ENCODE measurements at places on chromosomes 11 and 22.

DNA sequence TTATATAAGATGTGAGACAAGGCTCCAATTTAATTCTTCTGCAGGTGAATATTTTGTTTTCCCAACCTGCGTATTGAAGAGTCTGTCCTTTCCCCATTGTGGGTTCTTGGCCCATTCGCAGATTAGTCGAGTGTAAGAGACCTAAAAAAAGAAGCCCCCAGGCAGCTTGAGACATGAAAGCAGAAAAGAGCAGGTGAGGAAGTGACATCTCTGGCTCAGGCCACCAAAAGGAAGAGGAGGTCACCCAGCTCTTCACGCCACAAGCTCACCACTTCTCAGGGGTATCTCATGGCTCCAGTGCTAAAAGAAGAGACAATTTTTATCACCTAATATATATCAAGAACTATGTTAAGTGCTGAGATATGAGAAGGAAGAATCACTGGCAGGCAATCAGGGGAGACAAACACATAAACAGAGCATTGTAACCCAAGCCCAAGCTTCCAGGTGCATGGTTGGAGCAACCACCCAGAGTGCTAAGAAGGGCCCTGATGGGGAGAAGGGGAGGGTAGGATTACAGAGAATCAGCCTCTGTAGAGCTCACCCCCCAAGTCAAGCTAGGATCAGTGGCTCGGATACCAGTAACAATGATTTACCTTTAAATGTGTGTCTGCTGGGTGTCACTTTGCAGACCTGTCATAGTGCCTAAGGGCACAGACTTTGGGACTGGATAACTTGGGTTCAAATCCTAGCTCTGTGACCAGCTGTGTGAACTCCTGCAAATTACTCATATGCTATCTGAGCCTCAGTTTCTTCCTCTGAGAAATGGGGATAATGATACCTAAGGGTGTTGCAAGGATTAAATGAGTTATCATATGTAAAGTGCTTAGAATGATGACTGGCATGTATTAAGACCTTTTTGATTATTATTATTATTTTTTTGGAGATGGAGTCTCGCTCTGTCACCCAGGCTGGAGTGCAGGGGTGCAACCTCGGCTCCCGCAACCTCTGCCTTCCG lies 39.2 kb downstream of the MCHR1 start:
- no peak for DNase-seq

DNA sequence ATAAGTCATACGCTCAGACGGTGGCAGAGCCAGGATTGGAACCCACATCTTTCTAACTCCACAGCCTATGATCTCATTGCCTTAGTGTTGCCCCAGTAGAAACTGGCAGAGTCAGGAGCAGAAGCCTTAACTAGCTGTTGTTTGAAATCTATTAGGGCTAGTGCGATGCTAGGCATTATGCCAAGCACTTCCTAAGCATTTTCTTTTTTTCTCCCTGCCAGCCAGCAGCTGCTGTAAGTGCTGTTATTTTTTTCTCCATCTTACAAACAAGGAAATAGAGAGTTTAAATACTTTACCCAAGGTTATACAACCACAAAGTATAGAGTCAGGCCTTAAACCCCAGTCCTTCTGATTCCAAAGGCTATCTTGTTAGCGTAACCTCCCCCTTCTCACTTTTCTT lies 161.0 kb upstream of the SORL1-AS1 start:
- DNase-seq, result no peak

GRCh38 chr11:37002831-37003230 lies 404.8 kb upstream of the RAG2 start:
- DNase-seq, result no peak

GRCh38 chr11:13721760-13722159 lies 53.3 kb downstream of the FAR1 start:
- DNase-seq, result no peak

DNA sequence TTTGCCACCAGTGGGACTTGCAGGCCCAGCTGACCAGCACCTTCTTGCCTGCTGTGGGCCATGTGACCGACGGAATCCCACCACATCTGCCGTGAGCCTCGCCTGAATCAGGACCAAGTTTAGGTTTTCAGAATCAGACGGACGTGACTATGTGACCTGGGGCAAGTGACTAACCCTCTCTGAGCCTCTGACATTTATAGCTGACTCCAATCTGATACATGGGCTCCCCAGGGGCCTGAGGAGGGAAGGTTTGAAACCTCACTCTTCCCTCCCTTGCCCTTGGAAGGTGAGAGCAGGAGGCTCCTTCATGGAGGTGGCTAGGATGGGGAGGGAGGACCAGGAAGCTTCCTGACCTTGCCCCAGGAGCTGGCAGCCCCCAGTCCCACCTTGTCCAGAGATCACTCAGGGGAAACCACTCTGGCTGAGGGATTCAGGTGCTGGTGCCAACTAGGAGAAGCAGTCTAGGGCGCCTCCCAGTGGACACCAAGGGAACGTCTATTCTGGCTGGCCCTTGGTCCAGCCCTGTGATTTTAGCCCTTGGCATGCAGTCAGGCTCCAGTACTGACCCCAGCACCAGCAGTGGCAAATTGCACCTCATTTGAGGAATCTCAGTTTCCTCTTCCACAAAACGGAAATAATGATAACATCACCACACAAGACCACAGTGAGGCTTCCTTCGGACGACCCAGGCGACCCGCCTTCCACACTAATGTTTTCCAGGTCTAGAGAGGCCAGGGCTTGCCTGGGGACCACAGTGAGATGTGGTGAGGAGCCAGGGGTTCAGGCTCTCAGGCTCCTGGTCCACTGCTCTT lies 47.2 kb upstream of the SYT7 start:
- DNase-seq, result no peak

DNA sequence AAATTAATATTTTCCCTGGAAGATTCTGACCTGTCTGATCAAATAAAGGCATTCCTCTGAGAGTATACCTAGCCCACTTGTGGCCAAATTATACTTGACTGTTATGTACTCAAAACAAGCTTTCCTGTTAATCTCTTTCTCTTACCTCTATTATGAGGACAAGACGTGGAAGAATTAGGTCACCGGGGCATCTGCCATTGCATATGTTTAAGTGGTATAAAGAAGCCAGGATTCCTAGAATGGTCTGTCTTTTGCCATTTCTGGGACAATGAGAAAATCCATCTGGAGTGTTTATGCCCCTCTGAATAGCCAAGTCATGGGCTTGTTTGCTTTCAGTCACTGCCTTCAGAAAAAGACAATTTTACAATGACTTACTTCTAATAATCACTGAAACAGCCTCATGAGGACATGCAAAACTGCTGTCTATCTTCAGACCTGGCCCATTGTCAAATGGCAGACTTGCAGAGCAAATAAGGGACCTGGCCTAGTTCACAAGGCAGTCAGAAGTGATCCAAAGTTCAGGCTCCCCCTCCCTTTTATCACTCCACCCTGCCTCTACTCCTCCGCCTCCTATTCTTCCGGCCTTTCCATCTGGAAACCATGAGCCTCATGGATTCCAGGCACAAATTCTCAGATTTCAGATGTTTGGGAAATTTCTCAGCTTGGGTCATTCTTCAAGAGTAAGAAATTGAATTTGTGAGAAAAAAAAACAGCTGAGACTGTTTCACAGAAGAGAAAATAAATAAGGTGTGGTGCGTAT lies 128.1 kb upstream of the LDLRAD3 start:
- no peak for DNase-seq

DNA sequence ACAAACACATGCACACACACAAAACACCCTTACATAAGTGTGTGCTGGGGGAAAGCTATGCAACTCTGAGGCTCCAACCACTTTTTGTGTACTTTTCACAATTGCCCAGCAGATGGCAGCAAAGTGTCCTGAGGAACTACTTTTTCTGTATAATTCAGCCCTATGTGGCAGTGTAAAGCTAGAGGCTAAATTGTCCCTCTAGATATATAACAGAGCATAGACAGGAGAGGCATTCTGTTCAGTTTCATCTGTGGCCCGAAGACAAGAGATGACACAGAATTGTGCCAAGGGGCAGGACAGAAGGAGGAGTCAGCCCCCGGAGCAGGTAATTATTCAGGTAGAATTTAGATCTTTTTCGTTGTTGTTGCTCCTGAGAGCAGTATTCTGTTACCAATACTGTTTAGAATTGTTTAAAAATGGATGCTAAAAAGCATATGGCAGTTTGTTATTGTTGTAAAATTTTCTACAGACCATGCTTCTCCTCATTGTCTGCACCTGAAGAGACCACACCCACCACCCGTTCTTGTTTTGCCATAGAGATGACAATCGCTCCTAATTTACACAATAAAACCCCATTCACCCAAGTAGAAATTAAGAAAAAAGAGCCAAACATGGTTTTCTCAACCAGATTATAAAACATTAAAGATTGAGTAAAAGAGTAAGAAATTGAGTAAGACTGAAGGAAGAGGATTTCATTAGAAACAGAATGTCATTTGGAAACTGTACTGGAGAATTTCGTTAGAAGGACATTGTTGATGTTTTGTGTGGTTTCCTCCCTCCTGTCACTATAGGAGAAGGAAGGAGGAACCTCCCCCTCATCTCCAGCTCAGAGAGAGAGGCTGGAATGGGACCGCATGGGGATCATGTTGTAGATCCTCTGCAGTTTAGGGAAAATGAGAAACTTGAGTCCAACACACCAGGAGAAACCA lies 14.5 kb upstream of the MS4A7 start:
- DNase-seq, result peak; percentile 15

DNA sequence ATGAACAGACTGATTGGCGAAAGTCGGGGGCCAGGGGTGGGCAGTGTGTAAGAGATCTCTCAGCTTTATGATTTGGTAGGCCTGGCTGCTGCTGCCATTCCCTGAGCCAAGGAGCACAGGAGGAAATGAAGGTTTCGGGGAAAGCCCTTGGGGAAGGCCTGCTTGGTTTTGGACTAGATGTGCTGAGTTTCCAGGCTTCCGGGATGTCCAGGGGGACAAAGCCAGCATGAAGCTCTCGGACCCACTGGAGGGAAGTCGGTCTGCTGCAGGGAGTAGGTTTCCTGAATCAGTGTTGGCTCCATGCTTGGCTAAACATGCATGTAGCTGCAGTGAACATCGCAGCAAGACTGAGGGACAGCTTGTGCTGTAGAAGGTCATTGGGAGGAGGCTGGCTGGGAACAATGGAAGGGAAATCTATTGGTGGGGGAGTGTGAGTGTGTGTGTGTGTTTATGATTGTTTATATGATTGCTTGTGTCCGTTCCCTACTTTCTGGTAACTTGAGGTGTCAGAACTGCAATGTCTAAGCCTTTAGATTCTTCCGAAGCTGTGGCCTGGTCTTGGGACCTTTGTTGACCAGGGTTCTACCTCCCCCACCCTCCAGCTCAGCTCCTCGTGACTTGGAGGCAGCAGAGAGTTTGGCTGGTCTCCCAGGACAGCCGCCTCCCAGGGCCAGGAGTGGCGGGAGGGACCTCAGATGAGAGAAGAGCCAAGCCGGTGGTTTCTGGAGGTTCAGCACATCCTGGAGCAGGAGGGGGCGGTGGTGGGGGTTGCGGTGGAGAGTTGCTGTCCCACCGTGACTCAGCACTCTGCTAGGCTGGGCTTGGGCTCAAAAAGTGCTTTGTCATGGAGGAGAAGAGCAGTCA lies 4.0 kb upstream of the FTH1 start:
- DNase-seq, result no peak

- DNase-seq, result no peak
Measured at GRCh38 chr22:27207907-27208306, 550.5 kb downstream of the MIAT start.

DNA sequence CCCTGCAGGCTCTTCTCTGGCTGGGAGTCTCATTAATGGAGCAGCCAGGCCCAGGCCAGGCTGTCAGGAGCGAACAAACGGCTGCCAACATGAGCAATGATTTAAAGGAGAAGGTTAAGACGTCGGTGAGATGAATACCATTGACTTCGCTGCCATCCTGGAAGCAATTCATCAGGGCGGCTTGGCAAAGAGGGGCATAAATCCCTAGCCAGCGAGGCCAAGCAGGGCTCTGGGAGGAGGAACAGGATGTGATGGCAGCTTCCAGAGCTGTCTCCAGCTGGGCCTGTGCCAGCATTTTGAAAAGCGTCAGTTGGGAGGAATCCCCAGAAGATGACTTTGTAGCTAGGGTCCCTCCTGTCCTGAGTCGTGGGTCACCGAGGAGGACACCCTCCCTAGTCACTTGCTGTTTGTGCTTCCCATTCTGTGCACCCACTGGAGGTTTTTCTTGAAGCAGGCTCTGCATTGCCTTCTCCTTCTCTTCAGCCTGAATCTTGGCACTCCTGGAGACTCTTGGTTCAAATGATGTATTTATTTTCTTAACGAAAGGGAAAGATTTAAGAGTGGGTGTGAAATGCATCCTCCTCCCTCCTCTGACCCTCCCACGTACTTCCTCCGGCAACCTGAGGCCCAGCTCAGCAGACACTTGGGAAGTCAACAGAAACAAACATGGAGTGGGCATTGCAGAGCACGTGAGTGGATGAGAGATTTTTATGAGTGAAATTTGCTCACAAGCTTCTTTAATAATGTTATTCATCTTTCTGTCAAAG lies 476.3 kb upstream of the CADM1 start:
- DNase-seq, result no peak

GRCh38 chr22:28710107-28710506 lies 30.5 kb upstream of the TTC28 start:
- DNase-seq, result no peak

- no peak for DNase-seq
Measured at GRCh38 chr11:110984147-110984546, 261.4 kb upstream of the POU2AF2 start.

DNA sequence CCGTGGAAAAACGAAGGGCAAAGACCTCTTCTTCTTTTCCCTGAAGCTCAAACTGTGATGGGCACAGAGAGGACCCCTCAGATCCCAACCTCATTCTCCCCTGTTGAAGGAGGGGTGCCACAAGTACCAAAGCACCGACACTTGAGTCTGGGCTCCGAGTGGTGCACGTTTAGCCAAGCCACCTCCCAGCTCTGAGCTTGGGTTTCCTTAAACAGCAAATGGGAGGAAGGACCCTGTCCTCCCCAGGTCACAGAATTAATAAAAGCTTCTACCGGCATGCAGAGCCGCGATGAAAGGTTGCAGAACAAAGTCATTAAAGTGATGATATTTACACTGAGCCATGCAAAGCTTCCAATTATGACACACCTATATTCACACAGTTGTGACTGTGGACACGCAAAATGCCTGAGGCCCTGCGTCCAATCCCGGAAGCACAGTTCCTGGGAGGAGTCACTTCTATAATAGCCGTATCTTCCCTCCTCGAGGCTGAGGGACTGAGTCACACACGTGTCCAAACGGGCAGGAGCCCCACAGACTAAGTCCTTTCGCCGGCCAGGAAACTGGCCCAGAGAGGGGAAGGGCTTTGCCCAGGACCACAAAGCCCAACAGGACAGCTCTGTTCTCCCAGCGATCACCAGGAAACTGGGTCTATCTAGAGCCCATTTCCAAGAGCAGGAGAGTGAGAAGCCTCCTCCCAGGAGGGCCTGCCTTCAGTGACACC lies 922 bp upstream of the CSNK1E start:
- DNase-seq, result no peak
